ENCODE measurements at places on chromosomes 16 and 17.

DNA sequence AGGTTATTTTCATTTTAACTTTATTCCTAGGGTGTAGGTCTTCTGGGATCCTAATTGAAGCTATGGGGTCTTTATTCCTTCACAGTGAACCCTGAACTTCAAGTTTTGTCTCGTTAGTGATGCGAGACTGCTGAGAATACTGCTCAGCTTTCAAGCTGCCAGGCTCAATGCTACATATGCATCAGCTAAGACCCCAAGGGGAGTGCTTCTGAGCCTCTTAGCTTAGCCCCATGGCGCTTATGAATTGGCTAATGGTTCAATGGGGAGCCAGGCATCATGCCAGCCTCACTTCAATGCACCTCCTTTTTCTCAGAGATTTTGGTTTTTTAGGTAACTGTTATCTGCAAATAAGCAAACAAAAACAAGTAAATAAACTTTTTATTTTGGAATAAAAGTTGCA, 94.1 kb upstream of the SIAH1 start:
- DNase-seq: no peak

- DNase-seq: no peak
Measured at GRCh38 chr16:81939164-81940056, 71.9 kb downstream of the SDR42E1 start.

- DNase-seq: no peak
Measured at GRCh38 chr17:73932216-73932749, 271.2 kb upstream of the RPL38 start.

DNA sequence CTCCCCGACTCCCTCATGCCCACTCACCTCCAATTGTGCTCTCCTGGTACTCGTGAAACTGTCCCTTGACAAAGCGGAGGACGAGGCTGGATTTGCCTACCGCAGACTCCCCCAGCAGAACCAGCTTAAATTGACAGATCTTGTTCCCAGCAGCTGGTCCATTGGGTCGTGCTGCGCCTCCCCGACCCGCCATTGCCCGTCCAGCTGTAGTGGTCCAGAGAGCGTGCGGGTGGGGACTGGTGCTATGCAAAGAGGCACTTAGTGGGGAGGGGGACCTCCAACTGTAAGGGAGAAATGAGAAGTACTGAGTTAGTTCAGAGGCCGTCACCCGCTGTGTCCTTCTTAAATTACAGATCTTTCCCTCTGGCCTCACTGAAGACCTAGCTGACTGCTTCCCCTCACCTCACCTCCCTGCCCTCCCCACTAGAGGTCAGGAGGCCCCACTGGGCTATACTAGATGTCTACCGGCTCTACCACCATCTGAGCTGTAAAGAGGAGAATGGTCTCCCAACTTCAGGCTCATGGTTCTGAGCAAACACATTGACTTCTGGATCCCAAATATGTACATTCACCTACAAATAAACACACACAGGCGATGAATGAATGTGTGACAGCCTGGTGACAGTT, 7.8 kb downstream of the HSPB9 start:
- no peak for DNase-seq

DNA sequence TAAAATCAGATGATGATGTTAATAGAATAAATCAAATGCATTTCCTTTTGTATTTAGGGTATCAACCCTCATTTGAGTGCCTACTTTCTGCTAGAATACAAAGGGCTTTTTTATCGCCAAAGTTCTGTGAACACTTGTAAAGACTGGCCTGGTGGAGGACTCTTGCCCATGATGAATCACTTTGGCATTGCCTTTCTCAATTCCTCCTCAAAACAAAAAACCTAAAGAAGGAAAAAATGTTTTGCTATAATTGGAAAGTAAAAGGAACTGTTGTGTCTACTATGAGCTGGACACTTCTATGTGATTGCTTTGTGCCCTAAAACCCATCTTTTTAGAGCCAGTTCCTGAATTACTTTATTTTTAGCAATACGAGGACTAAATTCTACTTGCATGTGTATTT, 13.0 kb upstream of the DHRS11 start:
- peak; percentile 11 for DNase-seq

DNA sequence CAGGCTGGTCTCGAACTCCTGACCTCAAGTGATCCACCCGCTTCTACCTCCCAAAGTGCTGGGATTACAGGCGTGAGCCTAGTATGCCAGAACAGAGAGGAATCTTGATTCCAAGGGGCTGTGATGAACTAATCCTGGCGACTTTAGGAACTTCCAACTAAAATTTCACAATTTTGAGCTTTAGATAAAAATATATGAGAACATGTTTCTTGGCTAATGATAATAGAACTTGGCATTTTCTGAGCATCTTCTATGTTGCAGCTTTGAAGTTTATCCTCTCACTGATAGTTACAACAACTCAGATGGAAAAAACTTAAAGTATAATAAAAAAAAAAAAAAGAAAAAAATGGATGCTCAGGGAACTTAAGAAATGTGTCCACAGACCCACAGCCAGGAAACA, 69.8 kb upstream of the WSCD1 start:
- DNase-seq: no peak
